ENCODE measurements at places on chromosomes 4 and X.
A peak's percentile ranks its signal among the peaks of the same experiment; 100 is the strongest.

GRCh38 chr4:158750379-158750778 lies 18.4 kb upstream of the FNIP2 start:
- H3K4me1 ChIP-seq, result no peaks in the 10 kb centered on the region
- DNase-seq, result no peak
- peaks cover 6% of the 10 kb centered on the region for H3K27me3 ChIP-seq
- H3K36me3 ChIP-seq, result no peaks in the 10 kb centered on the region
- H3K27ac ChIP-seq, result no peak overlapping the region

- H3K36me3 ChIP-seq, result no peaks in the 10 kb centered on the region
- no peak for DNase-seq
- no peaks in the 10 kb centered on the region for H3K4me1 ChIP-seq
- no peak overlapping the region for H3K4me3 ChIP-seq
Measured at GRCh38 chrX:123424546-123424945, 240.5 kb downstream of the GRIA3 start.

- peak overlapping the region; percentile 24 for H3K4me3 ChIP-seq
- H3K36me3 ChIP-seq, result no peaks in the 10 kb centered on the region
- no peak for DNase-seq
- peaks cover 6% of the 10 kb centered on the region for H3K4me1 ChIP-seq
- peaks cover 4% of the 10 kb centered on the region for H3K27me3 ChIP-seq
Measured at GRCh38 chr4:56871371-56871866, 36.3 kb upstream of the REST start.

DNA sequence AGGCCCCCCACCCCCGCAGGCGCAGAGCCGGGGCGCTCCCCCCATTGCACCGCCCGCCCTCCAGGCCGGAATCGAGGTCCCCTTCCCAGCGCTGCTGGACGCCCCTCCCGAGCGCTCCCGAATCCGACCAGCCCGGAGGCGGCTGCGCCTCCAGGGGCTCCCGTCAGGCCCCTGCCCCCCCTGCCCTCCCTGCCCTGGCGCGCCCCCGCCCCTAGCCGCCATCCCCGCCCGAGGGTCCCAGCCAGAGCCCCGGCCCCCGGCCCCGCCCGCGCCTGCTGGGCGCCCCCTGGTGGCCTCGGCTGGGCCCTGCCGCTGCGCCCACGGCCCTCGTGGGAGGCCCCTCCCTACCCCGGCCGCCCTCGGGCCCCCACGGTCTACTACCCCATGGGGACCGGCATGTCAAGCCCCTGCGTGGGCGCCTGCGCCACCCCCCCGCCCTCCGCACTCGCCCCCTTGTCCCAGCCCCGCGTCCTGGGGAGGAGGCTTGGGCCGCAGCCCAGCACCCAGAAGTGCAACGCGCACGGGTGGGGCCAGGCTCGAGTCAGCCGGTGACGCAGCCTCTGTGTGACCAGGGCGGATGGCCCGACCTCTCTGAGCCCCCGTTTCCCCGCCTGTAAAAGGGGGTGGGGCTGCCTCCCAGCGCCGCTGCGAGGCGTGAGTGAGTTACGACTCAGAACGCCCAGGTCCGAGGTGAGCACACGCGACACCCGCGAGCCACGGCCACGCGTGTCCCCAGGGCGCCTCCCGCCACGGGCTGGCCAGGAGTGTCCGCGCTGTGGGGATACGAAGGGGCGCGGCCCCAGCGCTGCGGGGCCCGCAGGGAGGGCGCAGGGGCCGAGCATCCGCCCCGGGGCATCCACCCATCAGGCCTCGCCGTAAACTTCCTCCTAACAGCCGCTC lies 104.9 kb downstream of the FAM53A start:
- peak overlapping the region; percentile 78 for H3K4me3 ChIP-seq
- no peak overlapping the region for H3K27ac ChIP-seq
- H3K36me3 ChIP-seq, result no peaks in the 10 kb centered on the region
- peak; percentile 68 for DNase-seq

DNA sequence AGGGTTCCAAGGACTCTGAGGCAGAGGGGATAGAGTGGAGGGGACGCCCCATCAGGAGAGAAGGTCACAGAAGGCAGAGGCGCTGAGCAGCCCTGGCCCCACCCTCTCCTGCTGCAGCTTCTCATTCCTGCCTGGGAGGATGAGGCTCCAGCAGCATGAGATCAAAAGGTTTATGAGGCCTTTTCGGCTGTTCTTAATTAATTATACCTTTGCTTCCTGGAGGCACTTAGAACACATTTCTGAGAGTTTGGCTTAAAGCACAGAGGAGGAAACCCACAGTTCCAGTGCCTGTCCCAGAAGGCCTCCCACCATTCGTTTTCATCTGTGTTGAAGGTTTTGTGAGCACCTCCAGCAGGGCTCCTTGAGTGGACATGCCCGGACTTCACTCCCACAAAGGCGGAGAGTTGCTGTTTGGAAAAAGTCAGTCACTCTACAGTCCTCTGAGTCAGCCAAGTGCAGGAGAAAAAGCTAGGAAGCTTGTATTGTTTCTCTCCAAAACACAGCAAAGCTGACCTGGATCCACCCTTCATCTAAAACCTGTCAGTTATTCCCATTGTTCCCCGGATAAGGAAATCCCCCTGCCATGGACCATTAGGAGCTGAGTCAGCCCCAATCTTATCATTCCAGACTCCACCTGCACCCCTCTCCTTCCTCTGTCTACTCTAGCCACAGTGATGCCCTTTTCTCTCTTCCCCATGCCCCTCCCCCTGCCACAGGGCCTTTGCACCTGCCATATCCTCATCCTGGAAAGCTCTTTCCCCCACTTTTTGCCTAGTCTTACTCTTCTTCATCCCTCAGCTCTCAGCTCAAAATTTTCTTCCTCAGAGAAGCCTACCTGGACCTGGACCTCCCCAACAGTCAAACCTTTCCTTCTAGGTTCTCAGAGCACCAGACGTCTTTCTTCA lies 276.8 kb downstream of the FBXW7 start:
- H3K27ac ChIP-seq, result no peak overlapping the region
- no peaks in the 10 kb centered on the region for H3K4me1 ChIP-seq
- DNase-seq, result no peak
- peaks cover 3% of the 10 kb centered on the region for H3K36me3 ChIP-seq

- DNase-seq, result no peak
- H3K27ac ChIP-seq, result no peak overlapping the region
- no peak overlapping the region for H3K4me3 ChIP-seq
- H3K27me3 ChIP-seq, result peaks cover 2% of the 10 kb centered on the region
Measured at GRCh38 chrX:100356351-100356896, 53.6 kb downstream of the PCDH19 start.

GRCh38 chrX:149510386-149510785 lies 5.3 kb upstream of the IDS start:
- H3K36me3 ChIP-seq, result no peaks in the 10 kb centered on the region
- H3K27me3 ChIP-seq, result no peaks in the 10 kb centered on the region
- H3K4me1 ChIP-seq, result no peaks in the 10 kb centered on the region
- H3K27ac ChIP-seq, result no peak overlapping the region

DNA sequence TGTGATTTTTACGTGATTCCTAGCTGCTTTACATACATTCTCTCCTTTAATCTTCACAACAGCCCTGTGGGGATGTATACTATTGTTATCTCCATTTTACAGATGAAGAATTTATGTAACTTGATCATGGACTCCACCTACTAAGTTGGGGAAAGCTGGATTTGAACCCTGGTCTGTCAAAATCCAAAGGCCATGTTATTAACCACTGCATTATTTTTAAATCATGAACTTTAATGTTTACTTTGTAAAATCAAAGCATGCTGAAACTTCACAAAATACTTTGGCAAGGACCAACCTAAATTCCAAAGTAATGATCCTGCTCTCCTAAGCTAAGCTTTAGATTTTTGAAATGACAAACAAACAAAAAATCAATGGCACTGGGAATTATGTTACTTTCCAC lies 26.1 kb downstream of the FAM47E start:
- DNase-seq, result no peak
- no peaks in the 10 kb centered on the region for H3K4me1 ChIP-seq
- peaks cover 11% of the 10 kb centered on the region for H3K27me3 ChIP-seq
- H3K36me3 ChIP-seq, result no peaks in the 10 kb centered on the region
- H3K4me3 ChIP-seq, result no peak overlapping the region

- H3K36me3 ChIP-seq, result no peaks in the 10 kb centered on the region
- no peaks in the 10 kb centered on the region for H3K4me1 ChIP-seq
- H3K27me3 ChIP-seq, result no peaks in the 10 kb centered on the region
- DNase-seq, result no peak
Measured at GRCh38 chrX:28888416-28888815, 301.2 kb downstream of the IL1RAPL1 start.

- no peak overlapping the region for H3K27ac ChIP-seq
- H3K36me3 ChIP-seq, result no peaks in the 10 kb centered on the region
- no peak for DNase-seq
- H3K27me3 ChIP-seq, result no peaks in the 10 kb centered on the region
Measured at GRCh38 chrX:96474029-96474740, 210.5 kb upstream of the DIAPH2 start.

DNA sequence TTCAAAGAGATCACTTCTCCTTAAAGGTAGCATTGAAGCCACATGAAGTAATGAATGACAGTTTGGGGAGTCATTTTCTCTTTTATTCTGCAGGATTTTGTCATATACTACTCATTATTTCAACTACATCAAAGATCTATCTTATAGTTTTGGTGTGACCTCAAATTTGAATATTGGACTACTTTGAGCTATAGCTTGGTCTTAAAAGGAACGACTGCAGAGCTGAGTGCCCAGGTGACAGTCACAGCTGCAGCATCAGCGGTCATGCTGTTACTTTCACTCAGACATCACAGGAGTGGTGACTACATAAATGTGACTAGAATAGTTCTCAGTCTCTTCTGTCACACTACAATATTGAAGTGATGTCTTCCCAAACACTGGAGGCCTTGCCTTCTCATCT lies 10.7 kb upstream of the SPCS3 start:
- H3K27me3 ChIP-seq, result peaks cover 11% of the 10 kb centered on the region
- no peaks in the 10 kb centered on the region for H3K36me3 ChIP-seq
- peaks cover 13% of the 10 kb centered on the region for H3K4me1 ChIP-seq
- no peak for DNase-seq
- no peak overlapping the region for H3K4me3 ChIP-seq
- H3K27ac ChIP-seq, result peak overlapping the region; percentile 21

GRCh38 chrX:21885568-21885967 lies 29.8 kb downstream of the YY2 start:
- H3K36me3 ChIP-seq, result peaks cover 9% of the 10 kb centered on the region
- no peaks in the 10 kb centered on the region for H3K27me3 ChIP-seq
- H3K4me3 ChIP-seq, result no peak overlapping the region
- no peaks in the 10 kb centered on the region for H3K4me1 ChIP-seq
- no peak for DNase-seq

DNA sequence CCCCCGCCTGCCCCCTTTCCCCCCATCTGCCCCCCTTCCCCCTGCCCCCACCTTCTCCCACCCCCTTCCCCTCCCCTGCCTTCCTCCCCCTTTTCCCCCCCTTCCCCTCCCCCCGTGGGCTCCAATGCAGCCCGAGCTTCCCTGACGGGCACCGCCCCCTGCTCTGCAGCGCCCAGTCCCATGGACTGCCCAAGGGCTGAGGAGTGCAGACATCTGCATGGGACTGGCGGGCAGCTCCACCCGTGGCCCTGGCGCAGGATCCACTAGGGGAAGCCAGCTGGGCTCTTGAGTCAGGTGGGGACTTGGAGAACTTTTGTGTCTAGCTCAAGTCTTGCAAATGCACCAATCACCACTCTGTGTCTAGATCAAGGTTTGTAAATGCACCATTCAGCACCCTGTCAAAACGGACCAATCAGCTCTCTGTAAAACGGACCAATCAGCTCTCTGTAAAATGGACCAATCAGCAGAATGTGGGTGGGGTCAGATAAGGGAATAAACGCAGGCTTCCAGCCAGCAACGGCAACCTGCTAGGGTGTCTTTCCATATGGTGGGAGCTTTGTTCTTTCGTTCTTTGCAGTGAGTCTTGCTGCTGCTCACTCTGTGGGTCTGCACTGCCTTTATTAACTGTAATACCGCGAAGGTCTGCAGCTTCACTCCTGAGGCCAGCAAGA lies 300.5 kb upstream of the PABPC4L start:
- H3K4me1 ChIP-seq, result no peaks in the 10 kb centered on the region
- no peak for DNase-seq
- H3K4me3 ChIP-seq, result no peak overlapping the region
- H3K36me3 ChIP-seq, result no peaks in the 10 kb centered on the region

DNA sequence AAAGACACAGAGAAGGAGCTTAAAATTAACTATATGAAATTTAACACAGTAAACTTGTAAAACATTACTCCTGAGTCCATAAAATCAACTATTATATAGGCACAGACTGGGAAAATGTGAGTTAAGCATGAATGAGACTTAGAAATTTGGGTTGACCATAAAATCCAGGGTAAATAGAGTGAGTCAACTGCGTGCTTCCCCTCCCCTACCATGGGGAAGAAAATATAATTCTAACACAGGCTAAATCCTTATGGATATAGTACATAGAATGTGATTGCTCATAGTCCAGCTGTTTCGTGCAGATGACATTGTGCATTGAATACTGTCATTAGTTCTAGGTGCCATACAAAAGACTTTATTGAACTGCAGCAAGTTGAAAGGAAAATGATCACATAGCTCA lies 42.2 kb downstream of the KLHL5 start:
- H3K4me1 ChIP-seq, result peaks cover 3% of the 10 kb centered on the region
- H3K36me3 ChIP-seq, result peaks cover 34% of the 10 kb centered on the region
- H3K27ac ChIP-seq, result no peak overlapping the region
- no peaks in the 10 kb centered on the region for H3K27me3 ChIP-seq
- DNase-seq, result no peak

- DNase-seq, result no peak
- no peaks in the 10 kb centered on the region for H3K4me1 ChIP-seq
- no peak overlapping the region for H3K4me3 ChIP-seq
- no peaks in the 10 kb centered on the region for H3K27me3 ChIP-seq
- H3K27ac ChIP-seq, result no peak overlapping the region
- H3K36me3 ChIP-seq, result no peaks in the 10 kb centered on the region
Measured at GRCh38 chrX:48613502-48614160, 16.3 kb downstream of the WDR13 start.

DNA sequence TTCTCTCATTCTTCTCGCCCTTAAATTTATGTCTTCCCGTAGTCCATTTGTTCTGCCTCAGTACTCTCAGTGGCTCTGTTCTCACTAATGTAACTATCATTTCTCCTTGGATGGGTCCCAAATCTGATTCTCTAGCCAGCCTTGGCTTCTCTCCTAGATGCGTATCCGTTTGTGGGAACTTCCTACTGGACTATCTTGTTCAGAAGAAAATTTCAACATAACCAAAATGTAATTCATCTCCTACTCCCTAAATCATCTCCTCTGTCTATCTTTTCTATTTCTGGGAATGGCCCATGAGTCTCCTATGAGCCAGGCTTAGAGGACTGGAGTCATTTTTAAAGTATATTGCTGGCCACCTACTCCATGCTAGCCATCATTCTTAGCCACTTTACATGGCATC lies 4.4 kb upstream of the C4orf36 start:
- no peak for DNase-seq
- peaks cover 3% of the 10 kb centered on the region for H3K4me1 ChIP-seq
- H3K4me3 ChIP-seq, result no peak overlapping the region
- H3K27me3 ChIP-seq, result peaks cover 5% of the 10 kb centered on the region

DNA sequence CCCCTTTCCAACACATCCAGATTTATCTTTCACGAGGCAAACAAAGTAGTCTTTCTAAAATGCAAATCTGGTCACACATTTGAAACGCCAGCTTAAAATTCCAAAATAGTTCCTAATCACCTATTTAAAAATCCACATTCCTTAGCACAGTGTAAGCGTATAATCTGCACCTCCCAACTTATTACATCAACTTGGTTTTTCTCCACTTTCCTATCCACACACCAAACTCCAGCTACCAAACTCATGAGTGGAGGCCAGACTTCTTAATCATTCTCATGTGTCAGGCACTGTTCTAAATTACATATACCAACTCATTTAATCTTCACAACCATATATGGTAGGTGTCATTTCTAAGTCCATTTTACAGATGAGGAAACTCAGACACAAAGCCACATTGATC lies 33.8 kb downstream of the ENOX2 start:
- no peak overlapping the region for H3K27ac ChIP-seq
- peaks cover 10% of the 10 kb centered on the region for H3K4me1 ChIP-seq
- no peak for DNase-seq
- no peak overlapping the region for H3K4me3 ChIP-seq
- H3K36me3 ChIP-seq, result peaks cover 10% of the 10 kb centered on the region

Data from memory B cell (primary cell).